ENCODE measurements at places on chromosomes 2 and 18.

GRCh38 chr2:156321243-156321904 is 11.1 kb downstream of the NR4A2 start:
- H3K27ac ChIP-seq = no peak overlapping the region
- H3K36me3 ChIP-seq = peaks cover 6% of the 10 kb centered on the region
- no peaks in the 10 kb centered on the region for H3K4me1 ChIP-seq
- H3K4me3 ChIP-seq = peak overlapping the region; percentile 75

DNA sequence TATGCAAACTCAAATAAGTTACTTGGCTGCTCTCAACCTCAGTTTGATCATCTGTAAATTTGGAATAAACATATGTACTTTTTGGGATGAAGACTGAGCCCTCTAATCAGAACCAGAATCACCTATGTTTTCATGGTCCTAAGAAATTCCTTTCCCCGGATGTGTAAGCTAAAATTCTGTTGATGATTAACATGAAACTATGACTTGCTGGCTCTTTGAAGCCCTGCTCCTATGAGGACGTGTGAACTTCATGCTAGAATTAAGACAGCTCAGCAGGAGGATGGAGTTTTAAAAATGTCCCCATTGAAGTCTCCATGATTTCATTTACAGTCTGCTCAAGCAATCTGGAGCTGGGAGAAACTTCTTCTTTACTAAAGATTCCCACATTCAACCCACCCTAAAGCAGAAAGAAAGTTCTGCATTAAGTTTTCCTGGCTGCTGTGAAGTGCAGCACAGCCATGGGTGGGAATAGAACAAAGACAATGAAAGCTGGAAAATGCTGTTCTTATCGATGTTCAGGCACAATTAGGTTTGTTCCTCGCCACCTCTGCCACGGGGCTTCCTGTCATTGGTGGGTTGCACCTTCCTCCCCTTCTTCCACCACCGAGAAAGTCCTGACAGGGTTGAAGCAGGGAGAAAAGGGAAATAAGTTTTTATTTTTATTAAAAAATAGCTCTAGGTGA is 50.9 kb downstream of the ADCYAP1 start:
- H3K27me3 ChIP-seq = peaks cover 20% of the 10 kb centered on the region
- peaks cover 29% of the 10 kb centered on the region for H3K4me1 ChIP-seq
- no peaks in the 10 kb centered on the region for H3K36me3 ChIP-seq
- no peak overlapping the region for H3K4me3 ChIP-seq
- H3K27ac ChIP-seq = no peak overlapping the region
- no peak for DNase-seq

DNA sequence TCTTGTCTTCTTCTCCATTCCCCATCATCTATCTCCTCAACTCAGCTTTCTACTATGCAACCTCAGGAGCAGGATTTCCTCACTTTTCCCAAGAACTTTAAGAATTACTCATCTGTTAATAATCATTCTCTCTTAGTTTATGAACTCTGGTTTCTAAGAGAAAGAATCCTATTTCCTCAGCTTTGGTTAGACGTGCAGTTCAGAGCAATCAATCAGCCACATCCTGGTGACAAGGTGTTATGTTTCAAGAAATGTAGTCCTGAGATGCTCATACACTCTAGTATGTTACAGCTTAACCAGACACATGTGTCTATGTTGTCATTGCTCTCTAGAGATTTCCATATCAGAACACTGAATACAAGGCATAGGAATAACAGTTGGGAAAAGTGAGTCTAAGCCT is 277.9 kb downstream of the MBD2 start:
- no peaks in the 10 kb centered on the region for H3K27me3 ChIP-seq
- H3K36me3 ChIP-seq = no peaks in the 10 kb centered on the region
- no peak overlapping the region for H3K27ac ChIP-seq
- peaks cover 15% of the 10 kb centered on the region for H3K4me1 ChIP-seq

- H3K27me3 ChIP-seq = no peaks in the 10 kb centered on the region
- peaks cover 25% of the 10 kb centered on the region for H3K36me3 ChIP-seq
- H3K4me1 ChIP-seq = peaks cover 10% of the 10 kb centered on the region
- DNase-seq = no peak
- H3K27ac ChIP-seq = no peak overlapping the region
Measured at GRCh38 chr2:105344704-105345345, 7.5 kb downstream of the C2orf49 start.

DNA sequence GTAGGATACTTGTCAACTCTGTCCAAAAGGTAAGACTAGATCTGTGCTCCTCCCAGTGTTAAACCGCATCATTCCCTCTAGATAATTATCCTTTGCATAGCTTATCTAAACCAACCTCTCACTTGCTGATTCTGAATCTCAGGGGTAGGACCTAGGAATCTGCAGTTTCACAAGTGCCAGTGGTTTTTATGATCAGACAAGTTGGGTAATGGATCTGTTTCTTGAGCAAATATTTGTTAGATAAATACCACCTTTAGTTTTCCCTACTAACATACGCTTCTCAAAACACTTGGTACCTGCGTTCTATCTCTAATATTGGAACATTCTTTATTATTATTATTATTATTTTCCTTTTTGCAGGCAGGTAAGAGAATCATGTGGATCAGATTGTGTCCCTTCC is 439.9 kb downstream of the PTPRM start:
- no peaks in the 10 kb centered on the region for H3K4me1 ChIP-seq
- no peaks in the 10 kb centered on the region for H3K36me3 ChIP-seq
- H3K4me3 ChIP-seq = no peak overlapping the region
- no peaks in the 10 kb centered on the region for H3K27me3 ChIP-seq
- no peak for DNase-seq

DNA sequence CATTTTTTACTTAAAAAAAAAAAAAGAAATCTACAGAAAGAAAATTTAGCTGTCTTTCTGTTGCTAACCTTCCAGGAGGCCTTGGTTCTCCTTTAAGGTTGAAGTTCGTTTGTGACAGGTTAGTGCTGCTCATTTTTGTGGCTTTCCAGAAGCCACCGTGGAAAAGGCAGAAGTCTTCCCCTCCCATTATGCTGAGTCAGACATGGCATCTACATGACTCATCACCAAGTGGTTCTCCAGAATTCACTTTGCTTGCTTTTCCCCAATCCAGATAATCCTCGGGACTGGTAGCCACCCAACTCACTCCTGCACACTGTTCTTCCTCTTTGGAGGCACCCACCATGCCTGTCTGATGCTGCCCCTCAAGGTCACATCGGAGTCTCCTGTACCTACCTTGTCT is 228.7 kb downstream of the PIK3C3 start:
- H3K4me3 ChIP-seq = no peak overlapping the region
- no peaks in the 10 kb centered on the region for H3K36me3 ChIP-seq
- DNase-seq = peak; percentile 1
- H3K4me1 ChIP-seq = no peaks in the 10 kb centered on the region
- no peaks in the 10 kb centered on the region for H3K27me3 ChIP-seq

DNA sequence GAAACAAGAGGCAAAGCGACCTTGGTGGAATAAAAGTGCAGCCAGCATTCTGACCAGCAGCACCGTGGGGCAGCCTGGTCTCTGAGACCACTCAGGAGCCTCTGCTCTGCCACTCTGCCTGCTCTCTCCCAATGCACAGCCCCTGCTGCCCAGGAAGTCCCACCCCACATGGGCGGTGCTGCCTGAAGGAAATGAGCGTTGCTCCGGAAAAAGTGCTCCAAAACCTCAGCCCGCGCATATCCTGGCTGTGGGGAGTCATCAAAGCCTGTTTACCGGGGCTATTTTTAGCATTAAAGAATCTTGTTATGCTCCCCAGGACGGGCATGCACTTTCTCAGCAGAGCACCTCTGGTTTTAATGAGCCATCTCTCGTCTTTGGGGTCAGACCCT is 54.5 kb downstream of the EPAS1 start:
- H3K36me3 ChIP-seq = no peaks in the 10 kb centered on the region
- DNase-seq = no peak
- no peaks in the 10 kb centered on the region for H3K4me1 ChIP-seq
- H3K27ac ChIP-seq = no peak overlapping the region
- no peak overlapping the region for H3K4me3 ChIP-seq

DNA sequence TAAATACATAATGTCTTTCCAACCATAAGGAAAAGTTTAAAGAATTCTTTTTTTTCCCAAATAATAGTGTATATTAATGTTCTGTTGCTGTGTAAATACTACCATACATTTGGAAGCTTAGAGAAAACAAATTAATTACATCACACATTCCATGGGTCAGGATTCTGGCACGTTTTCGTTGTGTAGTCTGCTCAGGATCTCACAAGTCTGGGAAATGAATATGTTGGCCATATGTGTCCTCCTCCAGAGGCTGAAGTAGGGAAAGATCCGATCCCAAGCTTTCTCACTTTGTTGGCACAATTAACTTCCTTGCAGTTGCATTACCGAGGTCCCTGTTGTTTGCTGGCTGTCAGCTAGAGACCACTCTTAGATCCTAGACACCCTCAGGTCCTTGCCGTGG is 83.9 kb downstream of the RPRM start:
- no peaks in the 10 kb centered on the region for H3K36me3 ChIP-seq
- H3K4me3 ChIP-seq = no peak overlapping the region
- no peaks in the 10 kb centered on the region for H3K27me3 ChIP-seq

GRCh38 chr2:219274361-219274921 is 4.7 kb upstream of the DNAJB2 start:
- DNase-seq = peak; percentile 75
- H3K4me3 ChIP-seq = peak overlapping the region; percentile 0
- H3K27ac ChIP-seq = peak overlapping the region; percentile 89
- H3K4me1 ChIP-seq = peaks cover 43% of the 10 kb centered on the region
- peaks cover 31% of the 10 kb centered on the region for H3K36me3 ChIP-seq

- peaks cover 67% of the 10 kb centered on the region for H3K4me1 ChIP-seq
- DNase-seq = peak; percentile 48
- peak overlapping the region; percentile 63 for H3K4me3 ChIP-seq
- no peaks in the 10 kb centered on the region for H3K27me3 ChIP-seq
Measured at GRCh38 chr2:160406591-160407392, 86.8 kb downstream of the RBMS1 start.

DNA sequence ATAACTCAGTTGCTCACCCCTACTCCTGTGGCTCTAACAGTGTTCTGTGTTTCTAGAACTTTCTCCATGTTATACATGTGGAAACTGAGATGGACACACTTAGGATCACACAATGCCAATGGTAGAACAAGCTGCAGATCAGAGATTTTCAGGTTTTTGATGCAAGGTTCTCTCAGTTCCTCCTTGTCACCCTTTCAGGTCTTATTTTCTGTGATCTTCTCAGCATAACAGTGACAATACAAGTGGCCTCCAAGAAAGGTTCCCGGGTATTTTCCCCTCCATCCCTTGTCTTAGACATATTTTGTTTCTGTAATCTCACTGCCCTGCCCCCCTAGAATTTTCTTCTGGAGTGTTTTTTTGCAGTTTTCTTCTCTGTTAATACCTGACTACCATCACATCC is 6.2 kb upstream of the MGAT5 start:
- no peak overlapping the region for H3K4me3 ChIP-seq
- no peak for DNase-seq
- no peaks in the 10 kb centered on the region for H3K27me3 ChIP-seq
- H3K36me3 ChIP-seq = peaks cover 15% of the 10 kb centered on the region

DNA sequence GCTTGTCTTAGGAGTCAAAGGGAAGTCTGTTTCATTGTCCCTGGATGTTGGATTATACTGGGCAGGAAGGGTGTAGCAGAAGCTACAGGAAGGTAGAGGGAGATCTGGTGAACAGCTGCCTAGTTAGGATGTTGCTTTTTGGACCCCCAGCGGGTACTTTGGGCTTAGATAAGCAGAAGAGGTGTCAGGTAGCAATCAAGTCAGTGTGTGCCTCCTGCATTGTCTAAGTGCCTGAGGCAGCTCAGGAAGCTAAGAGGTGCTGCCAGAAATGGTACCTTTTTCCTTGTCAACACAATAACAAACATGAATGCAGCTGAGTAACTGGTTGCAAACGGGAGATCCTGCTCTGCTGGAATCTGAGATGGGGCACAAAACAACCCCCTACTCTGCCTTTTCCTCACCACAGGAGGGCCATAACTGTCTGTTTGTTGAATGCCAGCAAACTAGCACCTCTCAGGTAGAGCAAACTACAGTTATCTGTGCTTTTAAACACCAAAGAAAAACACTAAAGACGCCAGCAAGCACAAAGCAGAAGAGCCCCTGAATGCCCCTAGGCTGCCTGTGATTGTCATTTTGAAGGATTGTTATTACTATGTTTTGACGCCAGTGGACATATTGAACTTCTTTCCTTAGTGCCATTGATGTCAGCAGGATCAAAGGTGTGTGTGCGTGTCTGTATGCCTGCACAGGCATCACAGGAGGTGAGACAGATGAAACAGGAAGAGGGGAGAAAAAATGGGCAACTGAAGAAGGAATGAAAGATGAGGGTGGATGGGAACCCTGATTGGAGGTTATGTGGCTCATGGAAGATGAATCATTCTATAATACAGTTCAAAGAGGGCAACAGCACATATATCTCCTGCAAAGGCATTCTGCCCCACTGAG is 151.4 kb downstream of the ETAA1 start:
- no peaks in the 10 kb centered on the region for H3K36me3 ChIP-seq
- H3K27ac ChIP-seq = no peak overlapping the region
- peaks cover 7% of the 10 kb centered on the region for H3K4me1 ChIP-seq

DNA sequence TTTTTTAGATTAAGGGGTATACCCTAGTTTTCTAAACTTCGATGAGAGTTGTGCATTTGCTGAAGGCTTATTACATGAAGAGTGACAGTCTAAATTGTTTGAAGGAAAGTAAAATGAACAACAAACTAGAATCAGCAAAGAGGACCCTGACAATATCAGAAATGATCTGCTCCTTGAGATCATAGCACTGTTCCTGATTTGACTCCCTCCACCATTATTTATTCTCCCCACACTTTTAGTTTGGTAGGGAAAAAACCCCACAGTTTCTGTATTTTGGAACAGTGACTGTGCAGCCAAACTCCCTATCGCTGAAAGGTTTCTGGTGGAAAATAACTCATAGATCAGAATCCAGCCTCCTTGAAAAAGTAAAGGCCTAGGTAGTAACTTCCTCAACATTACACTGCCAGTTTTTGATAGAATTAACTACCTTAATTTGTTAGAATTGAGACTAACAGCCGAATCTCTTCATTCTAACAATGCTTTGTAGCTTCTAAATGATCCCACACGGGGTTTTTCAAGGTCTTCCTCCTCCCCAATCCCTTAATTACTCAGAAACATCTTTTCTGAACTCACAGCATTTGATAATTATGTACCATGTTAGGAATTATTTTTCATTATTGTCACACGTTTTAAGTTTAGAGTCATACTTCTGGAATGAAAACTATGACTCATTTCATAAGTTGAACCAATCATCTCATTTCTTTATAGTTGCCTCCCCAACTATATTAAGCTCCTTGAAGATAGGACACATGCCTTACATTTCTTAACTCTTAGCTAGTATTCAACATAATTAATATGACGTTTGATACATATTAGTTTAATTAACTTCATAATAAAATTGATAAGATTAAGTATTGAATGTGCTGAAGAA is 2.9 kb downstream of the MYL12A start:
- H3K36me3 ChIP-seq = peaks cover 91% of the 10 kb centered on the region
- peaks cover 43% of the 10 kb centered on the region for H3K4me1 ChIP-seq
- H3K27ac ChIP-seq = peak overlapping the region; percentile 83
- H3K4me3 ChIP-seq = peak overlapping the region; percentile 79
- H3K27me3 ChIP-seq = no peaks in the 10 kb centered on the region
- DNase-seq = no peak
